ENCODE measurements at places on chromosomes 3 and 15.

GRCh38 chr3:162103808-162104207 is 607.2 kb downstream of the OTOL1 start:
- DNase-seq = no peak

DNA sequence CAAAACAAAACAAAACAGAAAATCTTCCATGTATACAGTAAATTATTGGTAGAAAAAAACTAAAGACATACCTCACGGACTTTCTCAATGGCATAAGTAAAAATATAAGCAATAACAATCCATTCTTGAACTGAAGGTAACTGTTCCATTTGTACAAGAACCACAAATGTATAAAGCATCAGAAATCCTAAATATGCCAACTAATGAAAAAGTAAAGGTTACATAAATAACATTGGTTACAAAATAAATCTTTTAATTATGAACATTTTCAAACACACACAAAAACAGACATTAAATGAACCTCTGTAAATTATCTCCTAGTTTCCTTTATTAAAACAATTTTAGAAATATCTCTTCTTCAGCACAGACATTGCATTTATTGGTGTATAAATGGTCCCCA is 60.7 kb upstream of the USP50 start:
- DNase-seq = no peak

DNA sequence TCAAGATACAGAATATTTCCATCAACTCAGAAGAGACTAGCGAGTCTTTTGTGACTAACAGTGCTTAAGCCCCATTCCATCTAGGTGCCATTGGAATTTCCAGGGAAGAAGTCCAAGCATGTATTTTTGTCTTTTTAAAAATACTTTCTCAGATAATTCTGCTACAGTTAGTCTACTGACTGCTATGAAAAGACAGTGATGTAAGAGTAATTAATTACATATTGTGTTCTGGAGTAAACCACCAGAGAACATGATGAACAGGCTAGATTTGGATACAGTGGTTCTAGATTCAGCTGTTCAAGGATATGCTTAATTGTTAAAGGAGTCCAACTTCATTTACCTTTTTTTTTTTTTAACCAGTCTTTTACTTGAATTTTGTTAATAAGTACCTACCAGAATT is 34.8 kb upstream of the PAK6 start:
- no peak for DNase-seq

DNA sequence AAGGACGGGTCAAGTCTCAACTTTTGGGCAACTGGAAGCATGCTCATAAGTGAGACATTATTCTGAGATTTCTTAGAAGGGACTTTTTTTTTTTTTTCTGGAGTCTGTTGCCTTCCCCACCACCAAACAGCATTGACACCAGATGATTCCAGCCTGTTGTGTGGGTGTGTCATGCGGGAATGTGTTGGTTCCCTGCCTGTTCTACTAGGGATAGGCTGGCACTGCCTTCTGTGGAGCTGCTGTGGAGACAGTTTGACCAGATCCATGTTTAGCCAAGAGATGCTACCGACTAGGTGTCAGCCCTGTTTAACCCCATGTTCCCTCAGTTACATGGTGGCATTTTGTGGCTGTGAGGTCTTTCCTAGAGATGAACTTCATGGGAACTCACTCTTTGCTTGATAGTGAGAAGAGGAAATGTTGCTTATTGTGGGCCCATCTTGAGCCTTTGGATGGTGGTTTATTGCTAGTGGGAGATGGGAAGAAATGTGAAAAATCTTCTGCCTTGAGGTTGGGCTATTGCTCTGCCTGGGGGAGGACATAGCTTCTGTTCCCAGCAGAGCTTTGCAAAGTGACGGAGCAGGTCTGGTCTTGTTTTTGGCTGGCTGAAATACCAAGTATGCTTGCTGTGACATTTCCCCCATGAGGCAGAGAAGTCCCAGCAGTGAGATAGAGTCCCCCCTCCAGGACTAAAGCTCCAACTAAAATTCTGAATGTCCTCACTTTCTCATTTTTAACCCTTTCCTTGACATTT is 31.3 kb downstream of the TRAK1 start:
- no peak for DNase-seq
